Progenitor cell of endocrine pancreas (in vitro differentiated cells): ENCODE measurements at places on chromosomes 1 and 21. TPM values are rescaled to one million over a fixed set of nuclear protein-coding genes. Genes with fewer than 3 reads are reported as not detected.
A peak's percentile ranks its signal among the peaks of the same experiment; 100 is the strongest.

DNA sequence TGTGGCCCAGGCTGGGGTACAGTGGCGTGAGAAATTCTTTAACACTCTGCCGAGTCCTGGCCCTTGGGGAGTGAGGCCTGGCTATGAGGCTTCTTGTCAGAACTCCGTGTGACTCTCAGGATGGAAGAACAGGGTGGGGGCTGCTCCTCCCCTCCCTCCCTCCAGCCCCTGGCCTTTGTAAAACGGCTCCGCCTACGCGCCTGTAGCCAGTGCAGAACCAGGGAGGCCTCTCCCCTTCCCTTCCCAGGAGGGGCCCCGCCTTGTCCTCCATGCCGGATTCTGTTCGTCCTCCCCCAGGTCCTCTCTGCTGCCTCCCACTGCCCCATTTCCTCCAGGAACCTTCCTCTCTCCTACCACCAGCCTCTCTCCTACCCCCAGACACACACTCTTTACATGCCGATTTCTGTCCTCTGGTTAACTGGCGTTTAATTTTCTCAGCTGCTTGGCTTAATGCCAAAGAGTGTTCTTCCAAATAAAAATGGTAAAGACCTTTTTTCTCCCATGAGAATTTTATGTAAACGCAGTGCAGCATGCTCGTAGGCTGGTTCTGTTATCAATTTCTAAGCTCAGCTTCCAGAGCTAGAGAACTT lies 21.0 kb downstream of the PDE9A start:
- H3K27ac ChIP-seq = peak overlapping the region; percentile 81
- H3K27me3 ChIP-seq = no peaks in the 10 kb centered on the region
- DNase-seq = no peak
- peaks cover 12% of the 10 kb centered on the region for H3K4me1 ChIP-seq

DNA sequence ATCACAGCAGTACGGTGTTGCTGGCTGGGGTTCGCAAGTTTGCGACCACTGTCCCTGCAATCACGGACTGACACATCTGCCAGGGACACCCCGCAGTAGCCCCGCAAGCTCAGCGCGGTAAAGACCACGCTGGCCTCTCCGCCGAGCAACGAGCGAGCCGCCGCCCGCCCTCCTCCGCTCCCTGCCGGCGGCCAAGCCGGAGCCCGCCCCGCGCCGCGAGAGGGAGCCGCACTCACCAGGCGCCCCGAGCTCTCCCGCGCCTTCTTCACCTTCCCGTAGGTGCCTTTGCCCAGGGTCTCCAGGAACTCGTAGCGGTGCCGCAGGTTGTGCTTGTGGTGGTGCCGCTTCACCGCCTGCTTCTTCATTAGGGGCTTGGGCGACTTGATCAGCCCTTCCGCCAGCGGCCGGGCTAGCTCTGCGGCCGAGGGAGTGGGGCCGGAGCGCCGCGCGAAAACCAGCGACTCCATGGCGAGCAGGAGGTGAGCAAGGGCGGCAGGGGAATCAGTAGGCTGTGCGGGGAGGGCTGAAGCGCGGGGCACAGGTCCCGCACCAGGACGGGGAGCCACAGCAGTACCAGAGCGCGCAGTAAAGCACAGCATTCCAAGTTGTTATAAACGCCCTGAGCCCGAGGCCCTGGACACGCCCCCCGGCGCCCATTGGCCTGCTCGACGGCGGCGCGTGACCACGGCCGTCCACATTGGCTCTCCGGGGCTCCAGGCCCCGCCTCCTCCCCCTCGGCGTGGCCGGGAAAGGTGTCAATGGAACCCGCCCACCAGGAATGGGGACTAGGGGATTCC lies at the start of gene NUAK2:
Gene NUAK2 (minus strand): TSS at position 584 of the 797 bp plus-strand sequence. CDS start 117 bp downstream, at position 467.
- peak within 1 kb of the TSS; percentile 94 for H3K4me3 ChIP-seq
- H3K27ac ChIP-seq = peak within 1 kb of the TSS; percentile 96
- H3K27me3 ChIP-seq = peaks cover 16% of the 10 kb centered on the region
- no peaks in the 10 kb centered on the region for H3K36me3 ChIP-seq
- peaks cover 36% of the 10 kb centered on the region for H3K4me1 ChIP-seq

GRCh38 chr1:115980998-115981993 lies 5.0 kb downstream of the SLC22A15 start:
- H3K4me1 ChIP-seq = peaks cover 10% of the 10 kb centered on the region
- no peak overlapping the region for H3K27ac ChIP-seq
- H3K4me3 ChIP-seq = no peak overlapping the region
- peaks cover 3% of the 10 kb centered on the region for H3K27me3 ChIP-seq

DNA sequence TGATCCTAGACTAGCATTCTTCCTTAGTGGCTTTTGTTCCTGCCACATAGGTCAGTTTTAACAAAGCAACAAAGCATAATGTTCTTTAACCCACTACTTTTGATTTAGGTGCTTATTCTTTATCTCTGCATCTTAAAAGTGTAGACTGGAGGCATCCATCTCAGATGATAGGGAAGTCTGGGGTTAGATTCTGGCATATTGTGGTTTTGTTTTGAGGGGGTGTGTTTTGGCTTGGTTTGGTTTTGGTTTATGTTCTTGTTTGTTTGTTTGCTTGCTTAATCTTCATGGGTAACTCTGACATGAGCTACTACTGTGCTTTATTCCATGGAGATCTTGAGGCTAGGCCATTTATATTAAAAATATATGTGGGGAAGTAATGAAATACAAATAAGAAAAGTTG lies 40.3 kb upstream of the MYOCOS start:
- H3K36me3 ChIP-seq = peaks cover 30% of the 10 kb centered on the region
- DNase-seq = no peak

DNA sequence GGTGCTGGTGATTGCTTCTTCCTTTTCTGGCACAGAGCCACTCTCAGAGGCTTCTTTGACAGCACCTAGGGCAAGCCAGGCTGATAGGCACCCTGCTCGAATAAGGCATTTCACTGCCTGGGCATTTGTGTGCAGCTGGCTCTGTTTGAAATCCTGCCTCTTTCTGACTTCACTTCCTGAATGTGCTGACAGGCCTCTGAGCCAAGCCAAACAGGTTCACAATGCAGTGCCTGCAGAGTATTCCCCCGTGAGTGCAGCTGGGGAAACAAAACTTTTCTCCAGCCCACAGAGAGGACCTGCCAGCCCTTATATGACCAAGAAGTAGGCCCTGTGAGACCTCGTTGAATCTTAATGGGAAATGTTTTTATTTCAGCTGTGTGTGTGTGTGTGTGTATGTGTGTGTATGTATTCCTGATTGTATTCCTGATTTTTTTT lies 10.4 kb downstream of the JUN start:
- H3K4me1 ChIP-seq = peaks cover 3% of the 10 kb centered on the region
- H3K4me3 ChIP-seq = no peak overlapping the region
- no peaks in the 10 kb centered on the region for H3K36me3 ChIP-seq
- no peak overlapping the region for H3K27ac ChIP-seq
- no peak for DNase-seq

Gene LCE1B
- not detected in 2 replicates for total RNA-seq

GRCh38 chr1:206579747-206580437 lies 32.4 kb downstream of the EIF2D start:
- peaks cover 19% of the 10 kb centered on the region for H3K27me3 ChIP-seq
- H3K36me3 ChIP-seq = no peaks in the 10 kb centered on the region
- peaks cover 2% of the 10 kb centered on the region for H3K4me1 ChIP-seq
- H3K4me3 ChIP-seq = no peak overlapping the region
- H3K27ac ChIP-seq = no peak overlapping the region

DNA sequence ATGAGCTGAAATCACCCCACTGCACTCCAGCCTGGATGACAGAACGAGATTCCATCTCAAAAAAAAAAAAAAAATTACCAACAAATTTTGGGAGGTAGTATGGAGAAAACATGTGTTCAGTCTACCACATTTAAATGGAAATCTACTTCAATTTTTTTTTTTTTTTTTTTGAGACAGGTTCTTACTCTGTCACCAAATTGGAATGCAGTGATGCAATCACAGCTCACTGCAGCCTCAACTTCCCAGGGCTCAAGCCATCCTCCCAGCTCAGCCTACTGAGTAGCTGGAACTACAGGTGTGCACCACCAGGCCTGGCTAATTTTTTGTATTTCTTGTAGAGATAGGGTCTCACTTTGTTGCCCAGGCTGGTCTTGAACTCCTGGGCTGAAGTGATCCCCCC lies 82.1 kb downstream of the GFI1 start:
- no peak overlapping the region for H3K4me3 ChIP-seq
- H3K36me3 ChIP-seq = peaks cover 3% of the 10 kb centered on the region
- no peak for DNase-seq
- H3K27ac ChIP-seq = no peak overlapping the region

DNA sequence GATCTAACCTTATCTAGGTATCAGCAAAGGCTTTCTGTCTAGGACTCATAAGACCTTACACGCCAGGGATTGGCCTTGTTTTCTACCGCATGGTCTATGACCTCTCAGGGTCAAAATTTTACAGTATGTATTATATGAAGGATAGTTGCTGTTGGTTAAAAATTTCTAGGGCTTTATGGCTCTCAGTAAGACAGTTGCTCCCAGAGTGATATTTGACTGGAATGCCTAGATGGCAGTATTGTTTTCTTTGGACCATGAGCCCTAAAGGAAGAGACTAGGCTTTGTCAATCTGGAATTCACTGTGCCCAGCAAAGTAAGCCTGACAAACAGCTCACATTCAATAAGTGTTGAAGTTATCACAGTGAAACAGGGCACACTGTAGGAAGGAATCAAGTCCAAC lies 37.6 kb downstream of the C1orf87 start:
- no peaks in the 10 kb centered on the region for H3K27me3 ChIP-seq
- H3K27ac ChIP-seq = no peak overlapping the region
- no peaks in the 10 kb centered on the region for H3K36me3 ChIP-seq
- H3K4me1 ChIP-seq = peaks cover 8% of the 10 kb centered on the region
- no peak for DNase-seq
- no peak overlapping the region for H3K4me3 ChIP-seq

- H3K36me3 ChIP-seq = no peaks in the 10 kb centered on the region
- no peak for DNase-seq
- no peak overlapping the region for H3K4me3 ChIP-seq
- H3K4me1 ChIP-seq = peaks cover 2% of the 10 kb centered on the region
- no peaks in the 10 kb centered on the region for H3K27me3 ChIP-seq
- peak overlapping the region; percentile 9 for H3K27ac ChIP-seq
Observed at GRCh38 chr1:182281541-182281940, 110.0 kb downstream of the GLUL start.

Gene ERG
- not detected in 2 replicates for total RNA-seq

Gene NT5C1A
- not detected in 2 replicates for total RNA-seq

GRCh38 chr1:211415700-211416099 lies 76.3 kb downstream of the RD3 start:
- peaks cover 1% of the 10 kb centered on the region for H3K36me3 ChIP-seq
- no peaks in the 10 kb centered on the region for H3K27me3 ChIP-seq
- H3K4me1 ChIP-seq = peaks cover 2% of the 10 kb centered on the region
- H3K27ac ChIP-seq = peak overlapping the region; percentile 67
- no peak for DNase-seq
- peak overlapping the region; percentile 63 for H3K4me3 ChIP-seq

- H3K27ac ChIP-seq = no peak overlapping the region
- H3K27me3 ChIP-seq = peaks cover 14% of the 10 kb centered on the region
- no peak for DNase-seq
- no peak overlapping the region for H3K4me3 ChIP-seq
Observed at GRCh38 chr21:45886610-45887026, 95.0 kb upstream of the COL6A1 start.

DNA sequence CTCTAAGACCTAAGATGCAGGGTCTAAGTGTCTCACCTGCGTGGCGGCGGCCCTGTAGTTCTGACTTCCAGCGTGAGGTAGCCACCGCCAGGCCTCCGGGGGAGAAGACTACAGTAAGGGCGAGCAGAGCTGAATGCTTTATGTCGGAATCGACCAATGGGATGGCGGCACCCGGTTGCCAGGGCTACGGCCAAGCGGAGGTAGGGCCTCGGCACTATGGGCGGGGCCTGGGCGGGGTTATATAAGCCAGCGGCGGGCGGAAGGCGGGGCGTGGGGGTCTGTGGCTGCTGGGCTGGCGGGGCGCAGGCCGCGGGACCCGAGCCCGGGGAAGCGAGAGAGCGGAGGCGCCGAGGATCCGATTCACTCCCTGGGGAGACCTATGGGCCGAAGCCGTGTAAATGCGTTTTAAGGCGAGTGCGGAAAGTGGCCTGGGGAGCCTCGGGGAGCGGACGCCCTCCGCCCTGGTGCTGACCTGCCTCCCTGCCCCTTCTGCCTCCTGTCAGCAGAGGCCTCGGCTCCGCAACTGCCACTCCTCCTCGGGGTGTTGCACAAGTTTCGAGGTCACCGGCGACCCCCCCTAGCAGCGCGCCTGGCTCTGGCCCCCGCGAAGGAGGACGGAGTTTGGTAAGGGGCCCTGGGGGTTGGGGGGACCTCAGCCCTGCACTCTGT lies at the start of gene AZIN2:
Gene AZIN2 (plus strand): TSS at position 269 of the 669 bp plus-strand sequence. CDS start 1,097 bp downstream, outside the sequence.
- peak; percentile 99 for DNase-seq
- H3K36me3 ChIP-seq = peaks cover 2% of the 10 kb centered on the region
- H3K4me1 ChIP-seq = peaks cover 11% of the 10 kb centered on the region
- no peak within 1 kb of the TSS for H3K27ac ChIP-seq
- H3K27me3 ChIP-seq = peaks cover 40% of the 10 kb centered on the region
- peak within 1 kb of the TSS; percentile 74 for H3K4me3 ChIP-seq

Gene NEGR1
- total RNA-seq = 1.6 and 3.1 TPM in 2 replicates

GRCh38 chr1:10022656-10023055 lies 10.1 kb upstream of the UBE4B start:
- H3K36me3 ChIP-seq = no peaks in the 10 kb centered on the region
- no peak overlapping the region for H3K27ac ChIP-seq
- DNase-seq = no peak
- no peaks in the 10 kb centered on the region for H3K4me1 ChIP-seq

DNA sequence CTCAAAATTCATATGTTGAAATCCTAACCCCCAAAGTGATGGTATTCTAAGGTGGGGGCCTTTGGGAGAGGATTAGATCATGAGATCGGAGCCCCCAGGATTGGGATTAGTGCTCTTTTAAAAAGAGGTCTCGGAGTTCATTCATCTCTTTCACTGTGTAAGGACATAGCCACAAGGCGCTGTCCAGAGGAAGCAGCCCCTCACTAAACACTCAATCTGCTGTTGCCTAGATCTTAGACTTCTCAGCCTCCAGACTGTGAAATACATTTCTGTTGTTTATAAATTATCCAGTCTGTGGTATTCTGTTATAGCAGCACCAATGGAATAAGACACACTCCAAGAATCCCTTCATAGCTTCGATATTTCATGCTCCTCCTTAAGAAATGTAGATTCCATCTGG lies 12.4 kb upstream of the TIAM1 start:
- no peaks in the 10 kb centered on the region for H3K27me3 ChIP-seq
- H3K36me3 ChIP-seq = no peaks in the 10 kb centered on the region
- DNase-seq = no peak
- H3K4me1 ChIP-seq = no peaks in the 10 kb centered on the region

Gene MYOM3
- total RNA-seq = 0.62 and 0.84 TPM in 2 replicates

GRCh38 chr21:26115305-26115704 lies 55.3 kb downstream of the APP start:
- no peaks in the 10 kb centered on the region for H3K27me3 ChIP-seq
- H3K4me3 ChIP-seq = peak overlapping the region; percentile 4
- H3K27ac ChIP-seq = no peak overlapping the region
- DNase-seq = no peak
- peaks cover 63% of the 10 kb centered on the region for H3K4me1 ChIP-seq

Gene NTPCR
- 59.0 and 60.1 TPM in 2 replicates for total RNA-seq

Gene ADORA3
- total RNA-seq = not detected in 2 replicates

DNA sequence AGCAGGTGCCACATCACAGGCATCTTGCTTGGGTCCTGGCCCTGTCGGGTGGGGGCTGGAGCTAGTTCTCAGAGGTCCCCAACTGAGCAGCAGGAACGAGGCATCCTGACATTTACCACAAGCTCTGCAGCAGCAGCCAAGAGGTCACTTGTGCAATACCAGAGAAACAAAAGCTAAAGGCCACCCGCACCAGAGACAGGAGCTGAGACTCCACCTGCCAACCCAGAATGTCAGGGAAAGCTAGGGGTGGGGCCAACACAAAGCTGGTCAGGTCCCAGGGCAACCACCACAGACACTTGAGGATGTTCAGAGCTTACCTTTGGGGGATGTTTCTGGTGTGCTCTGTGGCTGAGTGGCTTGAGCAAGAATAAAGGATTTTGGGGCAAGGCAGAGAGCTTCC lies 13.6 kb upstream of the SYT6 start:
- peaks cover 31% of the 10 kb centered on the region for H3K27me3 ChIP-seq
- H3K4me1 ChIP-seq = no peaks in the 10 kb centered on the region
- no peaks in the 10 kb centered on the region for H3K36me3 ChIP-seq
- no peak overlapping the region for H3K4me3 ChIP-seq
- no peak overlapping the region for H3K27ac ChIP-seq
- DNase-seq = no peak

Gene SMIM12
- total RNA-seq = 35.7 and 39.5 TPM in 2 replicates
